Stimulated activated CD8-positive, alpha-beta memory T cell treated with anti-CD3 and anti-CD28 coated beads, Interleukin-7, amount 100 ng/mL, for 1 hour (primary cell): ENCODE measurements at places on chromosomes 6 and 20.

- DNase-seq: no peak
Measured at GRCh38 chr20:62132421-62132820, 10.1 kb downstream of the LSM14B start.

DNA sequence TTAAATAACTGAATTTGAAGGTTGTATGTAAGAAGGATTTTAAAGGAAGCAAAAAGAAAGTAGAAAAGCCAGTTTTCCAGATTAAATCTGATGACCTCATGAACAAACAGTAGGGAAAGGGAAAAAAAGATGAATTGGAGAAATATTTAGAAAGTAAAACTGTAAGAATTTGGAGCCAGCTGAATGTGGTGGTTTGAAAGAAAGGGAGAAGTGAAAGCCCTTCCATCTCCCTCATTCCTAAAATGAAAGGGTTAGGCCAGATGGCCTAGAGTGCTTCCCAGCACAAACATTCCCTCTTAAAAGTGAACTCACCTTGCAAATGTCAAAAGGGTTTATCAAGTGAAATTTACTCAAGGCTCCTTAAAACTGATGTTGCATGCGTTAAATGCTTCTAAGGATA, 139.3 kb upstream of the COL21A1 start:
- no peak for DNase-seq

- DNase-seq: no peak
Measured at GRCh38 chr6:68127074-68127473, 508.0 kb upstream of the ADGRB3 start.

- no peak for DNase-seq
Measured at GRCh38 chr6:11538052-11538818, 686 bp downstream of the TMEM170B start.

GRCh38 chr6:158758941-158759479, 60.2 kb downstream of the EZR start:
- DNase-seq: no peak
